ENCODE measurements at places on chromosomes 16 and 17.

GRCh38 chr16:28301154-28301553 is 8.8 kb downstream of the SBK1 start:
- no peak for DNase-seq

DNA sequence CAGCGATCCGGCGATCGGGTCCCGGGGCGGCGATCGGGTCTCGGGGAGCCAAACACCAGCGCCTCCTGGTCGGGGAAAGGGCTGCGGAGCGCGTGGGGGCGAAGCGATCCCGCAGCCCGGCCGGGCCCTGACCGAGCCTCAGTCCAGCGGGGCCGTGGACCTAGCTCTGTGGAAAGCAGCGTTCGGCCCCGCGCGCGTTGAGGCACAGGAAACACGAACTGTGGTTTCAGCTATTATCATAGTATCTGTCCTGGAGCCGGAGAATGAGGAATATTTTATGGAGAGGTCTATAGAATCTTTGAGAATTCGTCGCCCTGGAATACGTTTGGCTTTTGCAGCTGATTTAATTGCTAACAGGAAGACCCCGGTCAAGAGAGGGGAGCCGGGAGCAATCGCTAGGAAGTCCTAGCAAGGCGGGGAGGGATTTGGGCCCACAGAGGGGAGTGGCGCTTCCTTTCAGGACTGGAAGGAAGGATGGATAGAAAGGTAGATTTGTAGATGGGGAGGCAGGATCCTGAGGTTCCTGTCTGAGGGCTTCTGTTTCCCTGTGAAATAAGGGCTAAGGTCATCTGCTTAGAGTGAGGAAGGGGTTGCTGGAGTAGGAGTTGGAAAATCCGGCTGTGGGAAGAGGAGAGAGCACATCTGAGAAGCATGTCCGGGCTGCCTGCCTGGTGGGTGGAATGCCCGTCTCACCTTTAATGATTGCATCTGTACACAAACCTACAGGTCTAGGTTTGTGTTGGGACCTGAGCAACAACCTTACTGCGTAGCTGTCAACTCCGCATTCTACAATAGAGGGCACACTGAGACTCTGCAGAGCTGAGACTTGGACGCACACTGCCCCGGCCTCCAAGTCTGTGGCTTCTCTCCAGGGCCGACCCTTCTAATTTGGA is 770 bp downstream of the CCNF start:
- no peak for DNase-seq

DNA sequence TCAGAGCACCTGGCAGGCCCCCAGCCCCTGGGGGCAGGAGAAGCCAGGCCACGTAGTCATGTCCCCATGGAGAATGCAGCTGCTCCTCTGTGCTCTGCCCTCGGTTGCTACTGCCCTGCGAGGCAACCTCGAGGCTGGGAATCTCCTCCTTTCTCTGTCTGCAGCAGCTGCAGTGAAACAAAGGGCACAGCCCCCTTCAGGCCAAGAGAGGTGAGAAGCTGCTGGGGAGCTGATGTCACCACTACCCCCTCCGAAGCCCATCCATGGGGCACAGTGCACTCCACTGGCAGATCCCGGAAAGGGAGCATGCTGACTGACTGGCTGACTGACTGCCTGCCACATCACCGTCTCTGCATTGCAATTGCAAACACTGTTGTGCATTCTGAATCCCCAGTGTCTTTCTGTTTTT is 103.7 kb downstream of the GRIN2A start:
- DNase-seq, result no peak

DNA sequence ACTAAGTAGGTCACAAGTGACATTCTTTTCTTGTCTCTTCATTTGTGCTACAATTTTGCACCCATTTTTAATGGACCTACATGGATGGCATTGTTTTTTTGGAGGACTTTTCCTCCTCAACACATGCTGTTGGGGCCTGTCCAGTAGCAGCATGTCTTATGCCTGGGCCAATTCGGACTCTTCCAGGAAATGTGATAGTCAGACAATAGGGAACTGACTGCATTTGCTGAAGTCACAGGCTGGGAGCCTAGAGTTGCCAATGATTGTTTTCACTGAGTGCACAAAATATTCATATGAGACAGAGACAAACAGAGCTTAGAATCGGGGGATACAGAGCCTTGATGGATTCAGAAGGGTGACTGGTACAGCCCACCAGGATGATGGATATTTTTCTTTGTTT is 867.3 kb upstream of the GOT2 start:
- DNase-seq, result no peak

DNA sequence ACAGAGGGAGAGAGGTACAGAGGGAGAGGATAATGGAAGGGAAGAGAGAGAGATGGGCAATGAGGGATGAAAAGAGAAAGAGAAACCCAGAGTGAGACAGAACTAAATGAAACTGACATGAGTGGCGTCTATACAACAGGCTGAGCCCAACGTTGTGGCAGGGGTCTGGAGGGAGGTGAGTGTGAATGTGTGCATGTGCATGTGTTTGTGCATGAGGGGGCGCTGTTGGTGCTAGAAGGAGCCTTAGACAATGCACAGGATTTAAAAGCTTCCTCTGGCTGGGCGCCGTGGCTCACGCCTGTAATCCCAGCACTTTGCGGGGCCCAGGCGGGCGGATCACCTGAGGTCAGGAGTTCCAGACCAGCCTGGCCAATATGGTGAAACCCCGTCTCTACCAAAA is 454.8 kb upstream of the CDH11 start:
- DNase-seq, result no peak

- DNase-seq, result no peak
Observed at GRCh38 chr17:28219771-28220170, 99.2 kb upstream of the TMEM97 start.

DNA sequence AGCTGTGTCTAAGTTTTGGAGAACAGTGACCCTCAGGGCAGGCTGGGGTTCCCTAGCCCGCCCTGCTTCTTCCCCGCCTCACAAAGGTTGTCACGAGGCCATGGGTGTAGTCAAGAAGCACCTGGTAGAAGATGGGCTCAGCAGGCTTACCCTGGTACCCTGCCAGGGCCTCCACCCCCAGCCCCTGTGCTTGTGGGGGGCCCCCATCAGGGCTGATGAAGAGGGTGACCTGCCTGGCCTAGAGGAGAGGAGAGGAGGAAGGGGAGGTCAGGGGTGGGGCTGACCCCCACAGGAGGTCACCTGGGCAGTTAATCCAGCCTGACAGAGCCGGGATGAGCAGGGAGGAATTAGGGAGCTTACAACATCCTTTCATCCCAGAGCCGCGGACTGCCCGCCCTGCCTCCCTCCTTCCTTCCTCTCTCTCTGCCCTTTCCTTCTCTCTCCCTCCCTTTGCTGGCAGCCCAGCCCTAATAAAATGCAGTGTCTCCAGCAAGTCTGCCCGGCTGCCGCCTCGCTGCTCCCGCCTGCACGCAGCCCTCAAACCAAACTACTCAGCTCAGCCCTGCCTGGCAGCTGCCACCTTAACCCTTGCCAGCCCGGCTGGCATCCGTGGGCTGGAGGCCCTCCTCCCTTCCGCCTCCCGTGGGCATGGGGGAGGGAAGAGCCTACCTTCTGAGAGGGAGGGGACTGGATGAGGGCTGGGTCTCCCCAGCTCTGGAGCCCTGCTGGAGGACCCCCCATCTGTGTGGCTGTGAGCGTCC is 7.2 kb downstream of the DLX3 start:
- no peak for DNase-seq

GRCh38 chr16:27199736-27200135 is 3.6 kb upstream of the KDM8 start:
- DNase-seq, result no peak

DNA sequence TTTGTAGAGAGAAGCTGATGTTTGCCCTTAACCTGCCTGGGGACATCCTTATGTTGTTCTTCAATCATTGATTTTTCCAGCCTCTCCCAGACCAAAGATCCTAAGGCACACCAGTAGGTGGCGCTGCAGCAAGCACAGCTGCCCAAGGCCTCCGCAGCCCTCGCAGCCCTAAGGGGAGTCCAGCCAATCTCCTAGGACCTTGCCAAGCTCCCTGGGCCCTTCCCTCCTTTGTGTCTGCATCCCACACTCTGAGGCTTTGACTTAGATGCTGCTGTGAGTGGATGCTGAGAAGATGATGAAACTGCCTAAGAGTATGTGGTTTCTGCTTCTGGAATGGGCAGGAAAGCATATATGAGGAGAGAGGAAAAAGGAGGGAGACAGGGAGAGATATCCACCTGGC is 47.1 kb downstream of the SPACA3 start:
- no peak for DNase-seq

DNA sequence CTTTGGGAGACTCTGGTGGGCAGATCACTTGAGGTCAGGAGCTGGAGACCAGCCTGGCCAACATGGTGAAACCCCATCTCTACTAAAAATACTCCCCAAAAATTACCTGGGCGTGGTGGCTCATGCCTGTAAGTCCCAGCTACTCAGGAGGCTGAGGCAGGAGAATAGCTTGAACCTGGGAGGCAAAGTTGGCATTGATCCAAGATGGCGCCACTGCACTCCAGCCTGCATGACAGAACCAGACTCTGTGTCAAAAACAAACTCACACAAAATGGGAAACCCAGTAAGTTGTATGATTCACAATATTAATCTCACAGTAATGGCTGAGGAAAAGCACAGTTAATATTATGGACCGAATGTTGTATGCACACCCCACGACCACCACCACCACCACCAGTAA is 24.3 kb downstream of the WSB1 start:
- DNase-seq, result no peak

GRCh38 chr17:74744349-74744713 is 4.1 kb upstream of the NHERF1 start:
- no peak for DNase-seq

DNA sequence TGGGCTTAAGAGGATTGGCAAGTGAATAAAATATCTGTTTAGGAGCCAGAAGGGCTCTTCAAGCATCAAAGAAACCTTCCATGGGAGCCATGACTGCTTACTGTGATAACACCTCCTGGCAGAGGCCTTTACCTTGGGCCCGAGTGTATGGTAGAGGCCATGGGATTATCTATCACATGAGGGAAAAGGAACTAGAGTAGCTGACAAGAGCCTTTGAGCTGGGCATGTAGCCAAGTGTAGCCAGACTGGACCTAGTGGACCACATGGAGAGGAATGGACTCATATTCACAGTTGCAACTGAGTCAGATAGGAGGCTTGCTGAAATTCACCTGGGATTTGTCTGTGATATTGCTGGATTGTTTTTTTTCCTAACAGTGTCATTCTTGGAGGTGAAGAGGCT is 276.0 kb upstream of the ZFHX3 start:
- DNase-seq, result no peak

DNA sequence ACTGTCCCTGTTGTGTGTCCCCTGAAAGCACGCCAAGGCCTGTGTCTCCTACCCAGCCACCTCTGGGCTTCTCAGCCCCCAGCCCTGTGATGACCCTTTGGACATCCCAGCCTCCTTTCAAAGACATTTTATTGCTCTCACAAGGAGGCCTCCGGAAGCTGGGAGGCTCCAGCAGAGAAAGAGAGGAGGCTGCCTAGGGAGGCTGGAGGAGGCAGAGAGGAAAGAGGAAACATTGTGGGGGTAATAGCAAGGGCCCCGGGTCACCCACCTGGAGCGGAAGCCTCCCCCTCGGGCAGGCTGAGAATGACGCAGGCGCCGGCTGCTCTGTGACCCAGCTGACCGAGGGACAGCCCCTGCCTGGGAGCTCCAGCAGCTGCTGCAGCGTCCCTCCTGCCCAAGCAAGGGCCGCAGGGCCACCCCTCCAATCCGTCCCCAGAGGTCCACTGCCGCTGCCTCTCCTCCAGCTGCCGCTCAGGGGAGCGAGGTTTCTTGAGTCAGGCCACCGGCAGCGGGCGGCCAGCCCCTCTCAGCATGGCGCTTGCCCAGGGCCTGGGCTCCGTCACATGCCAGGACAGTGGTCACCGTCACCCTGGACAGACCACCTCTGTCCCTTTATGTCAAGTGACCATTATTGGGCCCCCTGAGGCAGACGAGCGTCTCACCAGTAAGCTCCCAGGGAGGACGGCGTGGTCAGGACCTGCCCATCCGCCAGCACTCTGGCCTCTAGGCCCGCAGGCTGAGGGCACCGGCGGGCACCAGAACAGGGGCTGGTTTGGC is 29.3 kb downstream of the ACTG1 start:
- DNase-seq, result no peak

DNA sequence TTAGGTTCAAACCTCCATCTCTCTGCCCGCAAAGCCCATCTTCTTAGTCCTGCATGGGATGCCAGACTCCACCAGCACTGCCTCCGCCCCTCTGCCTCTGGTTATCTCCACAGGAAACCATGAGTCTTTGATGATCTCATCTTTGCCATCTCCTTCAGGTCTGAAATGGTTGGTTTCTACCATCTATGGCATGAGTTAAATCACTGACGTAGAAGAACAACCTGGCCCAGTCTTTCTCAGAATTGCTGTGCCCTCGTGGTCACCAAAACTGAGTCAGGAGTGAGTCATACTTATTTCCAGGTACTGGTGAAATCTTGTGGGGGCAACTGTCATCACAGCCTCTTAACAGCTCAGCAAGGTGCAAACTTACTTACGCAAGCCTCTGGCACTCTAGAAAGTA is 468.7 kb upstream of the C16orf82 start:
- no peak for DNase-seq

DNA sequence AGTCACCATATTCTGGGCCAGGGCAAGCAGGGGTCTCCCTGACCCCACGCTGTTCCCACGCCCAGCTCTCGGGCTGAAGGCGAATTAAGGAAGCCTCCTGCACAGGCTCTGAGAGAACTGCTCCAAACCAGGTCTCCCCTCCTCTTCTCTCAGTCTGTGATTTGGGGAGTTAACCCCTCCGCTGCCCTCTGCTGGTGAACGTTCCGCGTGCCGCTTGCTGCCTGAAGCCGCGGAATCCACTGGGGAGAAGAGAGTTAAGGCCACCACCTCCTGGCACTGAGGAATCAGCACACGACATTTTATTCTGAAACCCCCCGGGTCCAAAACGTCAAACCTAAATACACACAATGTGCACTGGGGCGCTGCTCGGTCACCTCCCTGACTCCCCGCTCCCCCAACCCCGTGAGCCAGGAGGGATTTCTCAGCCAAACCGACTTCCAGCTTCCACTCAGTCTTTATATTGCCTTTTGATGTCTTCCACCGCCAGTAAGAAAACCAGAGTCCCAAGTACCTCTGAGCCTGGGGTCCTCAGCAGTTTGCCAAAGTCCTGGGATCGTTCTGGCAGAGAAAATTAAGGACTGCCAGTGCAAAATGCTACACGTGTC is 54.4 kb upstream of the RCVRN start:
- DNase-seq, result no peak

DNA sequence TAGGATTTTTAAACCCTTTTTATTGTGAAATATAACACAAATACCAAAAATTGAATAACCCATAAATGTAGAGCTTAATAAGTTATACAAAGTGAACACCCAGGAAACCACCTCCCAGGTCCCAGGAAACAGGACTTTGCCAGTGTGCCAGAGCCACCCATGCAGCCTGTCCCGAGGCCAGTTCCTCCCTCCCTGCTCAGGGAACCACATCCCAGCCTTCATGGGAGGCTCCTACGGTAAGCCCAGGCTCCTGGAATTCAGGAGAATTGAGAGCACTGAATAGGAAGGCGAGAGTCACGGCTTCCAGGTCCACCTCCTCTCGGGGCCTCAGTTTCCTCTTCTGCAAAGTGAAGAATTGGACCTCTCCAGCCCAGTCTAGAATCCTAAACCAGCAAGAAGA is 178.2 kb downstream of the TMEM132E start:
- DNase-seq, result no peak

- DNase-seq, result no peak
Observed at GRCh38 chr17:69323806-69324205, 3.1 kb downstream of the ABCA5 start.

Measured in AG04450 (cell line).